ENCODE measurements at places on chromosomes 6 and 20.

GRCh38 chr20:59064214-59064722, 21.7 kb upstream of the PRELID3B start:
- DNase-seq = no peak

GRCh38 chr6:151004383-151005024, 139.0 kb downstream of the MTHFD1L start:
- peak; percentile 81 for DNase-seq

DNA sequence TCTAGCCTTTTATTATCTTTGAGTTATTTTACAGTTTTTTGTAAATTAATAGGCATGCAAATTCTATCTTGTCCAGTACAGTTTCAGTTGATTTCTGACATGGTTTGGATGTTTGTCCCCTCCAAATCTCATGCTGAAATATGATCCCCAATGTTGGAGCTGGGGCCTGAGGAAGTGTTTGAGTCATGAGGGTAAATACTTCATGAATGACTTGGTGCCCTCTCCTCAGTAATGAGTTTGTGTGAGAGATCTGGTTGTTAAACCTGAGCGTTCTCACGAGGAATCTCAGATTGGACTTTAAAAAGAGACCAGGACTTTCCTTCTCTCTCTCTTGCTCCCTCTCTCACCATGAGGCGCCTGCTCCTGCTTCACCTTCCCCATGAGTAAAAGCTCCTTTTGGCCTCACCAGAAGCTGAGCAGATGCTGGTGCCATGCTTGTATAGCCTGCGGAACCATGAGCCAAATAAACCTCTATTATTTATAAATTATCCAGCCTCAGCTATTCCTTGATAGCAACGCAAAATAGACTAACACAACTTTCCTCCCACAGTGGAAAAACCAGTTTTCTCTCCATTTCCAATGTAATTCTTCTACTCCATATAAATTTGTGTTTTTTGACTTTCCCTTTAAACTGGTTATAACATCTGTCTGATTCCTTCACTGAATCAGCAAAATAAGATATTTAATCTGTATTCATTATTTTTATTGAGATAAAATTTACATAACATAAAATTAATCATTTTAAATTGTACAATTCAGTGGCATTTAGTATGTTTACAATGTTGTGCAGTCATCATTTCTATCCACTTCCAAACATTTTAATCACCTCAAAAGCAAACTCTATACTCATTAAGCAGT, 78.7 kb upstream of the PRSS16 start:
- DNase-seq = no peak

- DNase-seq = no peak
These were observed 249.8 kb upstream of the PRDM1 start for GRCh38 chr6:105836379-105836778.

DNA sequence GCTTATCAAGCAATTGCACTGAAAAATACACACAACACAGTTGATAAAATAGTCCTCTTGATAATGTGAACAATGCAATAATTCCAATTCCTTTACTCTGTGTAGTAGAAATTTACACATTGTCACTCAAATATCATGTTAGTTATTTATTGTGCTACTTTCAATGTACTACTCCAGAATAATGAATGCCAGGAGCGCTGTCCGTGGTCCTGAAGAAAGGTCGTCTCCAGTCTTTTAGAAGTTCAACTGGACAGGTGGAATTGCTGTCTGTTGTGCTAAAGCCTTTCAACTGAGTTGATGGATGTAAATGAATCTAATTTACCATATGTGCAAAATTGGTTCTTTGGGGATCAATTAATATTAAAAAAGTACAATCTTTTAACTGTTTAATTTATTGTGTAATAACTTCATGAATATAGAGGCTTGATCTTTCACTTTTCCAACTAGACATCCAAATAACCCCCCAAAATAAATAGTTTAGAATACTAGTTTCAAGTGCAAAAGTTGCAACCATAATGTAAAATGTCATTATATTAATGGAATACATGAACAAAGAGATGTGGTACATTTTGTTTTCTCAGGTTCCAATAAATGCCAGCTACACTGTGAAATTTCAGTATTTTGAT, 3.2 kb downstream of the GRIK2 start:
- peak; percentile 74 for DNase-seq

GRCh38 chr6:168047841-168048723, 30.9 kb downstream of the FRMD1 start:
- DNase-seq = no peak

DNA sequence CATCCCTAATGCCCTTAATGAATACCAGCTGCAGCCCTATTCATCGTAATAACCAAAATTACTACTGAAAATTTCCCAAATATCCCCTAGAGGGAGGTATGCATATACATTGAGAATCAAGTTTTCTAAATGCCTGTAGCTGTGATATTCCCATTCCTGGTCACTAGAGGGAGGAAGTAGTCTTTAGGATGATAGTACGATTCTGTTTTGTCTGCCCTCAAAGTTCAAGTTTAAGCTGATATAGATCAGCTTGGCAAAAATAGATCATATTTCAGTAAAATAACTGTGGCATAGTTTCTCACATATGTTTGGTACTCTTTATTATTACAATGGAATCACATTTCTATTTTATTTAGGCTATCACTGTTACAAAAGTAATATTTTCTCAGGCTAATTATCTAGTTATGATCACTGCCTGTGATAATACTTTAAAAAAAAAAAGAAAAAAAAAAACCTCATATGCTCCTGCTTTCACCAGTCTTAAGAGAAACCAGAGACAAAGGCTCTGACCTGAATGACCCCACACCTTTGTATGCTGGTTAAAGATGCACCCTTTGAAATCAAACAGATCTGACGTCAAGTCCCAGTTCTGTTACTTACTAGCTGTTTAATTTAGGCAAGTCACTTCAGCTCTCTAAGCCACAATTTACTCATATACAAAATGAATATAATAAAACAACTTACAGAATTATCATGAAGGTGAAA, 11.0 kb downstream of the TSPYL1 start:
- peak; percentile 93 for DNase-seq

- DNase-seq = peak; percentile 55
These were observed 2.7 kb downstream of the SLC17A2 start for GRCh38 chr6:25927756-25928216.

GRCh38 chr6:129252377-129253071, 369.6 kb downstream of the LAMA2 start:
- DNase-seq = no peak

GRCh38 chr6:142395768-142396231, 94.0 kb downstream of the ADGRG6 start:
- DNase-seq = peak; percentile 82

- no peak for DNase-seq
These were observed 454.6 kb upstream of the KHDRBS2 start for GRCh38 chr6:62740596-62740995.

GRCh38 chr6:141212296-141212695, 920.4 kb upstream of the GJE1 start:
- no peak for DNase-seq

GRCh38 chr6:5096482-5096881, 11.3 kb downstream of the PPP1R3G start:
- peak; percentile 69 for DNase-seq

GRCh38 chr6:41801380-41801779, 13.9 kb downstream of the TOMM6 start:
- DNase-seq = peak; percentile 41

GRCh38 chr6:158926414-158926813, 73.6 kb downstream of the RSPH3 start:
- DNase-seq = no peak

- no peak for DNase-seq
These were observed 40.3 kb downstream of the FYN start for GRCh38 chr6:111832833-111833418.

- DNase-seq = no peak
These were observed 31.6 kb upstream of the APMAP start for GRCh38 chr20:25024171-25024570.

Data from hematopoietic multipotent progenitor cell treated with erythropoietin and hydrocortisone succinate and interleukin-3 and kit ligand, for 4 days (in vitro differentiated cells).